ENCODE measurements at places on chromosomes 3 and 15. TPM values are rescaled to one million over a fixed set of nuclear protein-coding genes. Genes with fewer than 3 reads are reported as not detected.

DNA sequence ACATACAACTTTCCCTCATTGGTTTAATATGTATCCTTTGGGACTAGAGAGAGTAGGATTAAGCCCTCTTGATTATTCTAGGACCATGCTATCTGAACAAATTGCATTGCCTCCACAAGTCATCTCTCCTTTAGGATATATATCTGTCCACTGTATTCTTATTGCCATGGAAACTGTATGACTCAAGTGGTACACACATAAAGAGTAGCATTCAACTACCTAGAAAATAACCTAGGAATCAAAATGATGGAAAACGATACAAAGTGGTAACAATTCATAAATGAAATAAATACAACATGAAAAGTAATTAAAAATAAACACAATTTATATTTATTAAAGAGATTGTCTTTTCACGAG, 212.1 kb upstream of the P2RY1 start:
- DNase-seq, result no peak

DNA sequence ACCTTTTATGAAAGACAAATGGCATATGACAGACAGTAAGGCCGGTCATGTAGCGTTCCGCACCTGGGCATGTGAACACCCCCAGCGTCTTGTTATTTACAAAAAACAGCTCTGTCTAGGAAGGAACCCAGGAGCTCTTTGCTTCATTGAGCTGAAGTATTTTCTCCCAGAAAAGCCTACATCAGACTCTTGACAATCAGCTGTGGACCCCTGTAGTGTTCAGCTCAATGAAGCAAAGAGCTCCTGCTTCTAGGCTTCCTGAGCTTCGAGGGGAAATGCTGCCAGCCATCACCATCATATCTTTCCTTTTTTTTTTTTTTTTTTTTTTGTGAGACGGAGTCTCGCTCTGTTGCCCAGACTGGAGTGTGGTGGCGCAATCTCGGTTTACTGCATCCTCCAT, 4.1 kb downstream of the ASB14 start:
- DNase-seq, result no peak

DNA sequence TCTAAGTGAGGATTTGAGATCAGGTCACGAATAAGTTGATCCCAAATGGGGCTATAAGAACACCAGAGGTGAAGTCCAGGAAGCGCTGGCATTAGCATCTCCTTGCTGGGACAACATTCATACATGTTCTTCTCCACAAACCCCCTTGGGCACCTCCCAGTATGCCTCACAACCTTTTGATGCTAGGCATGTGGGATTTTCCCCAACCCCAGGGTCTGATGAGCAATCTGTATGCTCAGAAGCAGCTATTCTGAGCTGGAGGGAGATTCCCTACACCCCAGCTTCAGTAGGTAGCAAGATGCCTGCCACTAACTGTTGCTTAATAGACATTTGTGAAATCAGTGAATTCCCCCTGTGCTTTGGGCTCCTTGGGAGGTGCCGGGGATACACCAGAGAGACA, 32.2 kb downstream of the SLC6A11 start:
- DNase-seq, result no peak

GRCh38 chr15:41885841-41886240, 8.0 kb downstream of the SPTBN5 start:
- DNase-seq, result no peak

- no peak for DNase-seq
Observed at GRCh38 chr3:196974661-196975060, 6.0 kb upstream of the PIGZ start.

CCDC39 gene
- not detected for total RNA-seq

DNA sequence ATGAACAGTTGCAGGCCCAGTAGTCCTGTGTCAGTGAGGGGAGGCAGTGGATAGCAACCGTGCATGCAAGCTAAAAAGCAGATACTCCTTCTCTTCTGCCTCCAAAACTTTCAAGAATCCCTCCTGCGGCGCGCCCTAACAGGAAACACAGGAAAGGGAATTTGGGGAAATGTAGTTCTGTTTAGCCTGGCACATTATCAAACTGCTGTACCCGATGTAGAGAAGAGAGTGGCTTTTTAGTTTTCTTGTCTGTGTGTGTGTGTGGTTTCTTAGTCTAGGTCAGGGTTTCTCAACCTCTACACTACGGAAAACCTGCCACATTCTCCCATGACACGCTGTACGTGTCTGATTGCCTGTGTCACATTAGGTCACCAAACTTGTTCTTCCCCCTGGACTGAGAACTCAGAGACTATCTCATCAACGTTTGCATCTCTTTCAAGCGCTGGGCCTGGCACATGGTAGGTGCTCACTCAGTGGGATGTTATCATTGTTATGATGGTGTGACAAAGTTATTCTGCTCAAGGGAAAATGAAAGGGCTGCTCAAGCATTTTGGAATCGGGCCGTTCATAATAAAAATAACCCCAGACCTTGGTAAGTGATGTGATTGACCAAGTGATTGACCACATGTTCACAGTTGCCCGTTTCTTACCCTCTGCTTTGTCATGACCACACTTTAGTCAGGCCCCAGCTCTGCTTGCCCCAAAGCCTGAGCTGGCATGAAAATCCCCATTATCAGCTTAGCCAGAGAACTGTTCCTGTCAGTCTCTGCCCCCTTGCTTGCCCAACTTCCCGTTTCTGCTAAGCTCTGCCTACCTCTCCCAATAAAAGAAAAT, 33.2 kb downstream of the TM4SF4 start:
- DNase-seq, result no peak

DNA sequence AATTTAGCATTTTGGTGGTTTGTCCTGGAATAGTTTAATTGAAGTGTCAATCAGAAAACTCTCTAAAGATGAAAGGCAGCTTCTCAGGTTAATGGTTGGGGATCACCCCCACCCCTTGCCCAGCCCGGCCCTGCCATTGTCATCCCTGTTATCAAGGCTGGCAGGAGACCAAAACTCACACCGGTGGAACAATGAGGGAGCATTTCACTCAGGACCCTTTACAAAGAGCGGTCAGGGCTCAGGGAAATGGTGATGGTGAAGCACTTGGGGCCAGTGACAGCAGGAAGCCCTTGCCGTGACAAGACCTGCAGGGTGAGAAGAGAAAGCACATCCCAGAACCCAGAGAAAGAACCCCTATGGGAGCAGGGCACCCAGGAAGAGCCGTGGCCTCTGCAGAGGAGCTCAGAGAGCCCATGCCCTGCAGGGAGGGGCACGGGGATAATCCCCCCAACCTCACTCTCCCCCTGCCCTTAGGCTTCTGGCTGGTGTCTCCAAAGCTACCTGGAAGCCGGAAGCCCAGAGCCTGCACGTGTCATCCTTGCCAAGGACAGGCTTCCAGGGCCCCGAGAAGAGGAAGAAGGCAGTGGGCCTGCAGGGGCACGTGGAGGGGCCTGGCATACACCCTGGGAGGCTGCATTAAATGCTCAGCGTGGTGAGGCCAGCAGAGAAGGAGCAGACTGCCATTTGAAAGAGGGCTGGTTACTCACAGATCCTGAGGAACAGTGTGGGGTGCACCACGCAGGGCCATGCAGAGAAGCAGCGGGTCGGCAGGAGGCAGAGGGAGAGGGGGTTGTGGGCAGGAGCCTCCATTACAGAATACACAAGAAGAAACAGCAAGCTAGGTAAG, 80.6 kb upstream of the PRR20G start:
- no peak for DNase-seq

MEIS2 gene
- 0.54 TPM for total RNA-seq

SUSD5 gene
- total RNA-seq, result under 0.01 TPM

DNA sequence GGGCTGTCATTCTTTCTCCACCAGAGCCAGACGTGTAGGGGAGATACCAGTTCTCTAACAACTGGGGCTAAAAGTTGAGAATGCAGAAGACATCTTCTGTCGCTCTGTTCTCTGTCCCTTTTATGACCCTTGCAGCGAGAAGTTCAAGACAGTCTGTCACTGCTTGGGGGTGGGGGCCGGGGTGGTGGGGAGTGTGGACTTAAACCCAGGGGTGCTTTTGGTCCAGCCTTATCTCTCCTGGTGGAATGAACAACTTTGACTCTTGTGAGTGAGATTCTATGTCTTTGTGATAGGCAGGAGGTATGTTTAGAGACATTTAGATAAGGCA, 767 bp upstream of the APOD start:
- DNase-seq, result no peak

FBXO40 gene
- total RNA-seq, result not detected

DNA sequence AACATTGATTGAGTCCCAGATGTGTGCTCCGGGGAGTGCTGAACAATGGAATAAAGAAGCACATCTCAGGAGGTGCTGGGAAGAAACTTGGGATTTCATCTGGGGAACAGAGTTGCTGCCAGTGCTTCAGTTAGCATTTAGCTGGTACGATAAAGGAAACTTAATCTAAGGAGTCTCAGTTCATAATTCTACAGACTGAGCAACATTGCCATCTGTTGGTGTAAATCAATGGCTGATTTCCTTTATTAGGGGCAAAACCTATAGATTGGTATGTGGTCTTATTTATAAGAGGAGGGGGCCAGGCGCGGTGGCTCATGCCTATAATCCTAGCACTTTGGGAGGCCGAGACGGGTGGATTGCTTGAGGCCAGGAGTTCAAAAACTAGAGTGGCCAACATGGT, 8.9 kb downstream of the MKRN2OS start:
- no peak for DNase-seq

GRCh38 chr15:87863152-87863551, 393.4 kb downstream of the NTRK3 start:
- peak; percentile 32 for DNase-seq

DNA sequence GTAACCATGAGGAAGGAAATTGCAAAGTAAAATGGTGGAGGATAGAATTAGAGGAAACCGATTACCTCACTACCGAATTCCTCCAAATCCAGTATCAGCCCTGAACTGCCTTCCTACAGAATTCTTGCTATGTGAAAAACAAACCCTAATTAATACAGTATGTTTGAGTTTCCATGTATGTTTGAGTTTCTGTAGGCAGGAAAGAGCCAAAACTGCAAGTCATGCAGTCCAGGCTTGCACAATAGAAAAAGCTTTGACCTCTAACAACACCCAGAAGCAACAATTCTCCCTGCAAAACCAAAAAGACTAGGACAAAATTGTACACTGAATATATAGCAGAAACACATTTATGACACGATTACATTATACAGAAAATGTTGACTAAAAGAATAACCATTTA, 614.8 kb downstream of the DIPK2A start:
- DNase-seq, result peak; percentile 41

ATP8B4 gene
- 141 TPM for total RNA-seq

DNA sequence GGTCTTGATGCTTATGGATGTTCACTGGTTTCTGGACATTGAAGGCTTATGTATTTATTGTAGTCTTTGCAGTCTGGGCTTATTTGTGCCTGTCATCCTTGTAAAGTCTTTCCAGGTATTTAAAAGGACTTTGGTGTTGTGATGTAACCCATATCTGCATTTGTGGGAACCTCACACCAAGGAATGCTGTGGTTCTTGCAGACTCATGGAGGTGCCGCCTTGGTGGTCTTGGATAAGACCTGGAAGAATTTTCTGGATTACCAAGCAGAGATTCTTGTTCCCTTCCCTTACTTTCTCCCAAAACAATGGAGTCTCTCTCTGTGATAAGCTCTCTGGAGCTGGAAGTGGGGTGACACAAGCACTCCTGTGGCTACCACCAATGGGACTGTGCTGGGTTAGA, 363.5 kb upstream of the NECTIN3 start:
- DNase-seq, result no peak

ARGFX gene
- total RNA-seq, result not detected

DNA sequence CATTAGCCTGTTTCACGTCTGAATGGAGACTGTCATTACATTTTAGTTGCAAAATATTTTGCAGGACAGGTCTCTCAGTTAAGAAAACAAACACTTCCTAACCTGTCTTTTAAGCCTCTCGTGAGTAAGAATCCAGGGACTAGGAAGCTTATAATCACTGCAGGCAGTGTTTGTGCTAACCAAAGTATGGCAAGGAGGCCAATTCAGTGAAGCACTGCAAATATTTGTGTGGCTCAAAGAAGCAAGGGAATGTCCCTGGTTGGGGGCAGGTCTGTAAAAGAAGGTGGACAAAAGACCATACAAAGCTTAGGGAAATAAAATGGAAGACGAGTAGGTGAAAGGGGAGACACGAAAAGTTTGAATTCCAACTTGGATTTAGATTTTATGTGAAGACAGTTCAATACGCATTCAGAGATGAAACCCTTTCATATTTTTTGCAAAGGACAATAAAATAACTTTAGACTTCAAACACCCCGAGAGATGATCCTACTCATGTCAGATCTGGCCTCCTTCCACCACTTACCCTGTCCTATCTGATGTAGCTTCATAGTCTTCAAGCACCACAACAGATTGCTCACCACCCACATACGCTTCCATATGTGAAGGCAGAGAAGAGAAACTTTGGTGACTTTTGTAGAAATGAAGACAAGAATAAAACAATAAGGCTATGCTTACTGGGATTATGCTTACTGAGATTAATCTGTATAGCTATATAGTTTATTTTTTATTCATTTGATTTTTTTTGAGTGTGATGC, 240.9 kb downstream of the TUSC7 start:
- no peak for DNase-seq

CSPG5 gene
- 0.54 TPM for total RNA-seq

GRCh38 chr3:11407644-11408043, 135.4 kb downstream of the ATG7 start:
- DNase-seq, result no peak

DNA sequence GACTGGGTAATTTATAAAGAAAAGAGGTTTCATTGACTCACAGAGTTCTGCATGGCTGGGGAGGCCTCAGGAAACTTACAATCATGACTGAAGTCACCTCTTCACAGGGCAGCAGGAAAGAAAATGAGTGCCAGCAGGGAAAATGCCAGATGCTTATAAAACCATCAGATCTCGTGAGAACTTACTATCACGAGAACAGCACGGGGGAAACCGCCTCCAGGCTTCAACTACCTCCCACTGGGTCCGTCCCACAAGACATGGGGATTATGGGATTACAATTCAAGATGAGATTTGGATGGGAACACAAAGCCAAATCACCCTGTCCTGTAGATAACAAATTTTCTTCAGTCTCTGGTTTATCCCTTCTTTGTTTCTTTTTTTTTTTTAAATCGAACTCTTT, 31.0 kb upstream of the AVEN start:
- no peak for DNase-seq

CISH gene
- total RNA-seq, result 17.8 TPM

DNA sequence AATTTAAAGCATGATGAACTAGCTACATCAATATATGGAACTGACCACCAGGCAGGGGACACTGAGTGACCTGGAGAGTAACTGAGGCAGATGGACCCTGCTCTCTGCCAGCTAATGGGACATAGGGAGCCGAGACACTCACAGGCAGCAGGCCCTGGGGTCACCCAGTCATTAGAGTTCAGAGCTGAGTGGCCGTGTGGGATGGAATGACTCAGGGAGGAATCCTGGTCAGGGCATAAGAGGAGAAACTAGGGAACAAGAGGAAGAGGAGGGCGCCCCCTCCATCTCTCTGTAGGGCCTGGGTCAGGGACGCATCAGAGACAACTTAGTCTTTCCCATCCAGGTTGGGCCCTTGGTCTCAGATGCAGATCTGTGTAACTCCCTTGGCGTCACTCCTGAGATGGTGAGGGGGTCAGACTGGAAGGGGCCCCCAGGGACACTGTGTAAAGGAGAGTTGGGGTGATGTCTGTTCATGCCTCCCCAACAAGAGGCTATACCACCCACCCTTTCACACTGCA, 39.8 kb downstream of the CCDC12 start:
- no peak for DNase-seq

CPLX3 gene
- not detected for total RNA-seq

- DNase-seq, result no peak
Observed at GRCh38 chr3:11574981-11575669, 68.6 kb downstream of the VGLL4 start.

LARP6 gene
- 1.3 TPM for total RNA-seq

SLMAP gene
- total RNA-seq, result 23.7 TPM

VPS8 gene
- total RNA-seq, result 36.6 TPM
